CD4-positive, alpha-beta T cell treated with Interleukin-17A for 4 hours (primary cell): ENCODE measurements at places on chromosomes 16 and 17.

- DNase-seq: no peak
Measured at GRCh38 chr16:89561884-89562599, 1.6 kb downstream of the RPL13 start.

DNA sequence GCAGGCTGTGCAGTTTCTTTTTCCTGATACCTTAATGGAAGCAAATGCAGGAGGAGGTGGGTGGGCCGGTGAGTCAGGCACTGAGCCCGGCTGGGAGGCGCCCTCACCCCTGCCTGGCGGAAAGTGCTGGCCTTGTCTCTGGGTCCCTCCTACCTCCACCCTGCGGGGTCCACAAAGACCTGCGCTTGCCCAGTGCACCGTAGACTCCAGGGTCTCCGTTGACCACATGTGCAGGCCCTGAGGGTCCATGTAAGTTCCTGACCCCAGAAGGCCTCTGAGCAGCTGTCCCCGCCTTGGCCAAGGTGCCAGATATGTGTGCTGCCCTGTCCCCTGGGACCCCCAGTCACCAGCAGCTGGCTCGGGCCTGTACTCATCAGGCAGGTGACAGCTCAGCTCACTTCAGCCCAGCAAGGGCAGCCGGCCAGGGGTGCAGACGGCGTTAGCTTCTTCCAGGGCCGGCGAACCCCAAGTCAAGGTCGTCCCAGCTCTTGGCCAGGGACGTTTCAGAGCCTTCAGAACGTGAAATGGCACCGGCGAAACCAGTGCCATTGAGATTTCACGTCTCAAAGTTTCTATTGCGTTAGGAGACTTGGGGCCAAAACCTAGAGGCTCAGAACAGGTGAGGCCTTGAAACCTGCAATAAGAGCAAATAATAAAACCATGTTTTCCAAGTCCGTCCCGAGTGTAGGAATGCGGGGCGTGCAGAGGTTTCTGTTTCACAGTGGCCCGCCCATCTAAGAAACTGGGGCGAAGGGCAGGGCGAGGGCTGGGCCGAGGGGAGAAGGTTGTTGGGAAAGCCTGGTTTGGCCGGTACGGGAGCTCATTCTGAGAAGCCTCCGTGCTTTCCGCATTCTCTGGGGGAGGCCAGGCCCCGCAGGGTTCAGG is 12.1 kb downstream of the METRNL start:
- no peak for DNase-seq

DNA sequence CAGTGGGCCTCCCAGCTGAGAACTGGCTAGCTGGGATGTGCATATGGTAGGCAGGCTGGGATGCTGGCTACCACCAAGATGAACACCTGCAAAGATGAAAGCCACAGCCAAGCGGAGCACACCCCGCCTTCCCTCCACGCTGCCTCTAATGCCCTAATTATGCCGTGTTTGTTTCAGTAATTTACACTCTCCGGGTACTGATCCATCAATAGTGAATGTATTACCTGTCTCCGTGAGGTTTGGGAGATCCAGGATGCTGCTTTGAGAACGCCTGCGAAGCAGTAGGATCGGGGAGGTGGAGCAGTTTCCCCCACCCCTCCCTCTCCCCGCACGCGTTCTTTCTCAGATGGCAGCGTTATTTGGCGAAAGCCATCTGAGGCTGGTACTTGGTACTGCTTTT is 28.9 kb upstream of the GSE1 start:
- no peak for DNase-seq

- DNase-seq: no peak
Measured at GRCh38 chr16:23317266-23317661, 15.2 kb downstream of the SCNN1B start.

- no peak for DNase-seq
Measured at GRCh38 chr16:5031601-5032000, 2.1 kb downstream of the NAGPA start.

GRCh38 chr16:66614161-66614802 is 9.8 kb downstream of the CMTM3 start:
- no peak for DNase-seq

GRCh38 chr17:61410141-61411010 is 10.7 kb downstream of the TBX2 start:
- peak; percentile 82 for DNase-seq

DNA sequence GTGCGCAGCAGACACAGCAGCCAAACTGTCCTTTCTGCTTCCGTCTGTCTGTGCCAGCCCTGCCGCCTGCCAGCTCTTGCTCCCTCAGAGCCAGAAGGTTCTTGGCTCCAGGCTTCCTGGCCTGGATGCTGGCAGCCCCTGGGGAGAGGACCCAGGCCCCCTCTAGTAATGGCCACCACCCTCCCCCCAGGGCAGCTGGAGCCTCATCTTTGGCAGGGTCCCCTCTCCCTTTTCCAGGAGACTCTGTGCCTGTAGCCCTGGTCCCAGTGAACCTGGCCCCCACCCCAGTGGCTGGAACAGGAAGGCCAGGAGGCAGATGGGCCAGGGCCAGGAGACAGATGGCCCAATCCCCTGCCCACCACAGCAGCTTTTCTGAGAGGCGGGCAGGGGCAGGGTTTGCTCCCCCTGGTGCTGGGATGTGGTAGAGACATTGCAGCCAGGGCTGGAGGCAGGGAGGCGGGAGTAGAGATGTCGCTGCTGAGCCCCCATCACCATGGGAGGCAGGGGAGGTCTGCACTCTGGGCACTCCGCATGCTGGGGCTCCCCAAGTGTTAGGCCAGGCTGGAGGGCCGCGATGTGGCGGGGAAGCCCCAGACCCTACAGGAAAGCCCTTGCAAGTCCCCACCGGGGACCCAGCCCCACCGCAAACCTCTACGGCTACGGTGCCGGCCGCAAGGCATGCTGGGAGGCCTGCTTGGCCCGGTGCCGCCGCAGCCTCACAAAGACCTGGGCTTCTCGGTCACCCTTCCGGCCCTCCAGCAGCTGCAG is 16.7 kb downstream of the UNC13D start:
- peak; percentile 77 for DNase-seq

- peak; percentile 69 for DNase-seq
Measured at GRCh38 chr17:51461578-51462004, 201.2 kb downstream of the UTP18 start.
